ENCODE measurements at places on chromosomes 4 and X.
A peak's percentile ranks its signal among the peaks of the same experiment; 100 is the strongest.

- DNase-seq, result no peak
Measured at GRCh38 chrX:110759785-110760184, 35.8 kb downstream of the CHRDL1 start.

- DNase-seq, result no peak
Measured at GRCh38 chrX:3257471-3257870, 89.0 kb downstream of the MXRA5 start.

DNA sequence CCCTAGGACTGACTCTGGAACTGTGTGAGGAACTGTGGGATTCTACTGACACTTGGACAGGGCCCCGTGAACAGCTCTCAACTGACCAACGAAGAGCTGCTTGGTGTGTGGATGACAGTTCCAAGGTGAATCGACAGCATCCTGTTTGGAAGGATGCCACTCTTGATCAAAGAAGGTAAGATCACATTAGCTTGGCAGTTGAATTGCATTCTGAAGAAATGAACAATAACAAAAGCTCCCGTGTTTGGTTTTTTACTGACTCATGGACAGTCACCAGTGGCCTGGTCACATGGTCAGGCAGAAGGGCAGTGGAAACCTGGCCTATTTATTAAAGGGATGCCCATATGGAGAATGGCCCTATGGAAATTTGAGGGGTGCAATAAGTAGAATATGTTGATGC lies 33.1 kb upstream of the GPR34 start:
- no peak for DNase-seq

- no peak for DNase-seq
Measured at GRCh38 chr4:36187723-36188333, 56.5 kb downstream of the ARAP2 start.

DNA sequence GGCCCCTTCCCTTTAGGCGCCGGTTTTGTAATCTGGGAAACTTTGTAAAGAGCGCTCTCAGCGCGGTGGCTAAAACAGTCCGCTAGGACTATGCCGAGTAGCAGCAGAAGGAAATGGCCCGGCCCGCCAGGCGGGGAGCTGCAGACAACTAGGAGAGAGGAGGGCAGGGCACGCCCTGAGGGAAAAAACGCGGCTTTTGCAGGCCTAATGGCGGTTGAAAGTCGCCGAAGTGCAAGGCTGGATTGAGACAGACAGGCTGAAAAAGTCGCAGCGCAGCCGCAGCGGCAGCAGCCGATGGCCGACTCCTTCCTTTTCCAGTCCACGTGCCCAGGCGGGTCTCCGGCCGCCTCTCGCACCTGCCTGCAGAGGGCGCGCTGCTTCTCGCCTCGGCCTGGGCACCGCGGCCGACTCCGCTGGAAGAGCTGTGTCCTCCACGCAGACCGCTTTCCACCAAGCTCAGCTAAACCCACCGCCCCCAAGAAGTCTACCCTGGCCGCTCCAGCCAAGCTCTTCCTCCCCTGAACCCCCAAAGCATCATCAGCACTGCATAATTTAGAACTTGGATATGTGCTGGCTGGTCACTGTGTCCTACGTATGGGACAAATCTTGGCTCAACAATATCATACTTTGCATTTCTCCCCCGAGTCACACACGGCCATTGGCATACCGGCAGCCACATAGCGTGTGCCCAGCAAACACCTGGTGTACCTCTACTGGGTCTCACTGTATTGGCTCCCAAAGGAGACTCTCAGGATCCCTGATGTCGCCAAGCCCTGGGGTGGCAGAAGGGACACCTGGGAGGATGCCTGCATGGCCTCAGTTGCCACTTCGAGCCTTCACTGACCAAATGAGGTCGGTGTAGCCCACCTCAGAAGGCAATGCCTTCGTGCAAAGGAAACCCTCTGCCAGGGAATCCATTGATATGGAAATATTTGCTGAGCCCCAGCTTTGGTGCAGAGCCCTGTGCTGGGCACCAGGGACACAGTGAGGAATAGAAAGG lies 14.5 kb downstream of the SLC25A5 start:
- DNase-seq, result peak; percentile 36

GRCh38 chrX:43741843-43742573 lies 85.9 kb downstream of the MAOA start:
- no peak for DNase-seq

- no peak for DNase-seq
Measured at GRCh38 chrX:97909245-97909644, 1025.5 kb downstream of the RPA4 start.

- no peak for DNase-seq
Measured at GRCh38 chr4:17786567-17786966, 5.1 kb upstream of the FAM184B start.

GRCh38 chr4:106323119-106323518 lies 6.8 kb downstream of the AIMP1 start:
- DNase-seq, result no peak

DNA sequence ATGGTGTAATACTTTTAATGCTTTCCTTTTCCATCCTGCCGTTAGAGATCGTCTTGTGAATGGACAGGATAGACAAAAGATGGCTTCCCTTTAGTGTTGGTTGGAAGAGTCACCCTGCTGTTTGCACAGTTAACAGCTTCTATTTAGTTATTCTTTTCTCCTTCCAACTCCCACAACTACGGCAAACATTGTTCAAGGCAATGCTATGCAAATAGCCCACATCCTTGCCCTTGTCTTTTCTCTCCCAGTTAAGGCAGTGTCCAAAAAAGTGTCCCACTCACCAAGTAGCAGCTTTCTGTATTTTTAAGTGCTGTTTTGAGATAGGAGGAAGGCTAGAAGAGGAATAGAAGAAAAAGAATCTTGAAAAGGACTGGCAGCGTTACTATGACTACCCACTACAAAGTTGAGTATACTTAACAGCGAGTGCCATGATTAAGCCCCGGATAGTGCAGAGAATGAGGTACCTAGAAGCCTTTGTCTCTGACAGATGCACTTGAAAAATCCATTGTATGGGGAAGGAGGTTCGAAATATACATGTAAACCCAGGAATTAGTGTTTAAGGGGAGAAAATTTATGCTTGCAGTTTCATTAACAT lies 12.1 kb upstream of the RUFY3 start:
- no peak for DNase-seq

- DNase-seq, result no peak
Measured at GRCh38 chrX:41779030-41779564, 55.1 kb downstream of the GPR82 start.

- DNase-seq, result no peak
Measured at GRCh38 chrX:12970691-12971202, 4.2 kb upstream of the TMSB4X start.

DNA sequence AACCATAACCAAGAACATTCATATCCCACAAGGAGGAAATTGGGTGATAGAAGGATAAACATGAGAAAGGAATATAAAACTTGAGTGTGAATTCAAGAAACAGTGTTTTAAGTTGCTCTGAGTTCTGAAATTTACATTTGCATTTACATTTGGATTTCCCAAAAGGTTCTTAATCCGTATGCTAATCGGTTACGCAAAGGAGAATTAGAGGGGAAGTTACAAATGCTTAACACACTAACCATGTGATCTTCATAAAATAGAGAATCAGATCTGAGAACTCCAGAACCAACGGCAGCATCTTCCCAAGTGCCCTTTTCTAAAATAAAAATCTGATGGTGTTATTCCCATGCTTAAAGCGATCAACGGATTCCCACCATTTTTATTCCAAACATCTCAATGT lies 48.0 kb downstream of the PROM1 start:
- DNase-seq, result no peak

DNA sequence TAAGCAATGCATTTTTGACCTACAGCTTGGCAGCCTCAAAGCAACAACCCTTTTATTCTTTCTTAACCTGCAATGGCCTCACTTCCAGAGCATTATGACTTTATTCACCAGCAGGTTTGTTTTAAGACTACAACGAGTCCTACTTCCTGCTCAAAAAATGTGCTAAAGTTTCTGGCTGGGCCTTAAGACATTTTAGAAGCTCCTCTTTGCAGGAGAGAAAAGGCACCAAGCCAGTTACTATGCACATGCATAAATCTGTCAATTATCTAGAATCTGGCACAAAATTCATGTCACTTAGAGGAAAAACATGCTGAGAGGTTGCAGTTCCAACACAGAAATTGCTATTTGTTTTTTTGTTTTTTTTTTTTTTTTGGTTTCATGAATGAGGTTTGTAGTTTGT lies 223.0 kb upstream of the EPHA5 start:
- no peak for DNase-seq

DNA sequence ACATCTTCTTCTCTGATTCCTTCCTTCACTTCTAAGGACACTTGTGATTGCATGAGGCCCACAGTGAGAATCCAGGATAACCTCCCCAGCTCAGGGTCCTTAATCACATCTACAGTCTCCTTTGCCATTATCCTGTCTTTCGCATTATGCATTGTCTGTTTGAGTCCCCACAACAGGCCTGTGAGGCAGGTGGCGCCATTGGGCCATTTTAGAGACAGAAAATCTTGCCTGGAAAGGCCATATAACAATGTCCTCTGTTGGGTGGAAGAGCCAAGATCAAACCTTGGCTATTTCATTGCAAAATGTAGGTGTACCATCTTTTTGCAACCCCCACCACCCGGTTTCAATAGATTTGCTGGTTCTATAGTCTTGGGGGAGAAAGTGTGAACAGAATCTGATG lies 11.8 kb upstream of the DCUN1D4 start:
- DNase-seq, result peak; percentile 58

DNA sequence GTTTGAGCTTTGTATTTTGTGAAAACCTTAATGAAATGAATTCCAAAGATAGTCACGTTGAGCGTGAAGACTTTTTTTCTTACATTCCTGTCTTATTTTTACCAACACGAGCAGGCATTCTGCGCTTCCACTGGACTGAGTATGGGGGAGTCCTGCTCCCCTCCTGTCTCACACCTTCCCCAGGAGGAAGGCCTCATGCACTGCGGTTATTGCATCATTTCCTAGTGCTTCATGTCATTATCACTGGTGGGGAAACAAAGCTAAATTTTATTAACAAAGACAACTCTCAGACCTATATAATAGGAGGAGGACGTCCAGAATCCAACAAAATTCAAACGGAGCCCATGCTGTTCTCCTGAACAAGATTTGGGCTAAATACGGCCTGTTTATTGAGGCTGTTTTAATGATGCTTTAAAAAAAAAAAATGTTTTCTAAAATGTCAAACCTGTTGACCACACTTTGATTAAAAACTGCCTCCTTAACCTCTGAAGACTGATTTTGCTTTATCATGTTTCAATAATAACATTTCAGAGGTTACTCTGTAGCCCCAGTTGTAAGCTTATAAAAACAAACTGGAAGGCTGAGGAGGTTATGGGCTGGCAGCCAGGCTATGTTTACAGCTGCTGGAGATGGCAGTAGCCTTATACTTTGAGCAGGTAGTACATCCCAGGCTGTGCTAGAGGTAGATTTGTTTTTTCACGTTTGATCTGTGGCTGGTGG lies 118.0 kb downstream of the SOWAHB start:
- DNase-seq, result no peak

GRCh38 chrX:40244980-40245379 lies 147.2 kb upstream of the BCOR start:
- DNase-seq, result no peak

DNA sequence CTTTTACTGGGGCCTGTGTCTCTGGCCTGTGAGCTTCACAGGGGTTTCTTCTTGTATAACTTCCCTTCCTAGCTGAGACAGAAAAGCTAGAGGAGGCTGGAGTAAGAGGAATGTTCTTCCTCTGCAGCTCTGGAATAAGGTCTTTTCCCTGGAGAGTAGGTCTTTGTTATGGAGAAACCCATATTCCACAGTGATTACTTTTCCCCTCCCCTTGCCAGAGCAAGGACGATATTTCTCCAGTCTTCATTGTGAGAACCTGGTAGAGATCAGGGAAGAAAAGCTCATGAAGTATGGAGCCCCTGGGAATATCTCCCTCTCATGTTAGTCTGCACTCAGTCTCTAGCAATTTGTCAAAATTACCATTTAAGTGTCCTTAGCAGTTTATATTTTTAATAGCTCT lies 18.7 kb upstream of the GLRB start:
- no peak for DNase-seq

DNA sequence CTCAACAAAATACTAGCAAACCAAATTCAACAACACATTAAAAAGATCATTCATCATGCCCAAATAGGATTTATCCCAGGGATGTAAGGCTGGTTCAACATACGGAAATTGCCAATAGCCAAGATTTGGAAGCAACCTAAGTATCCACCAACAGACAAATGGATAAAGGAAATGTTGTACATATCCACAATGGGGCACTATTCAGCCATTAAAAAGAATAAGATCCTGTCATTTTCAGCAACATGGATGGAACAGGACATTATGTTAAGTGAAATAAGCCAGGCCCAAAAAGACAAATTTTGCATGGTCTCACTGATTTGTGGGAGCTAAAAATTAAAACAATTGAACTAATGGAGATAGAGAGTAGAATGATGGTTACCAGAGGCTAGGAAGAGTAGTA lies 82.0 kb upstream of the FAM241A start:
- DNase-seq, result no peak

DNA sequence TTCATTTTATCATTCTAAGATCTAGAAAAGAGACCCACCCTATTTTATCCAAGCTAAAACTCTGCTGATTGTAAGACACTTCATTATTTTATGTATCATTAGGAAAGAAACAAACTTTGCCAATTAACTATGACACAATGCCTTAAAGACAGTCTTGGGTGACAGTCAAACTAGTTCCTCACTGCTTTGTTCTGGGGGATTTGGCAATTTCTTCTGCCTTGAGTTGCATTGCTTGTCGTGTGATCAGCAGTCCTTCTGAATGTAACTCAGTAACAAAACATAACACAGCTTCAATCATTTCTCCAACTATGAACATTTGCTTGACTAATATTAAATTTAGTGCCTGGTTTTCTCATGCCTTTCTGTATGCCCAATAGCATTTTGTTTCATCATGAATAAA lies 577.9 kb upstream of the DIPK2B start:
- DNase-seq, result no peak

DNA sequence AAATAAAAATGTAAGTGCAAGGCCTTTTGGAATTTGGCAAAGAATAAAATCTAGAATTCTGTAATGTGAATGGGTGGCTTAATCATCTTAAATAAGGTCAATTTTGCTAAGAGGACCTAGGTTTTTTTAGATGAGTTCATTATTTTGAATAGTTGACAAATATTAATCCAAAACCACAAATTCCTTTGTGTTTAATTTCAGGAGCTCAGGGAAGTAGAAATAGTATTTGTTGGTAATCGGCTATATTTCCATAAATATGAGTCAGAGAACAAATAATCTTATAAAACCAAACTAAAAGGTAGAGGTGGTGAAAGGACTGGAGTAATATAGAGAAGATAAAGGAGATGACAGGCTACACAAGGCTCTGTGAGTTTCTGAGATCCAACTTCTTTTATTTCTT lies 190.4 kb upstream of the TLL1 start:
- DNase-seq, result no peak

Data from T-cell (primary cell).